RCC 7860 (cell line): ENCODE measurements at places on chromosomes 13 and 19.

GRCh38 chr19:33429891-33430673 is 56.6 kb downstream of the CEBPG start:
- no peak for DNase-seq

GRCh38 chr19:33697766-33698165 is 76.0 kb downstream of the CHST8 start:
- no peak for DNase-seq

- DNase-seq, result no peak
Measured at GRCh38 chr19:17052439-17052838, 22.8 kb downstream of the HAUS8 start.

GRCh38 chr13:76968041-76968440 is 19.7 kb downstream of the ACOD1 start:
- DNase-seq, result no peak

GRCh38 chr13:107642831-107643230 is 572.5 kb downstream of the LIG4 start:
- no peak for DNase-seq

- DNase-seq, result no peak
Measured at GRCh38 chr19:53703361-53703760, 71.6 kb downstream of the DPRX start.

DNA sequence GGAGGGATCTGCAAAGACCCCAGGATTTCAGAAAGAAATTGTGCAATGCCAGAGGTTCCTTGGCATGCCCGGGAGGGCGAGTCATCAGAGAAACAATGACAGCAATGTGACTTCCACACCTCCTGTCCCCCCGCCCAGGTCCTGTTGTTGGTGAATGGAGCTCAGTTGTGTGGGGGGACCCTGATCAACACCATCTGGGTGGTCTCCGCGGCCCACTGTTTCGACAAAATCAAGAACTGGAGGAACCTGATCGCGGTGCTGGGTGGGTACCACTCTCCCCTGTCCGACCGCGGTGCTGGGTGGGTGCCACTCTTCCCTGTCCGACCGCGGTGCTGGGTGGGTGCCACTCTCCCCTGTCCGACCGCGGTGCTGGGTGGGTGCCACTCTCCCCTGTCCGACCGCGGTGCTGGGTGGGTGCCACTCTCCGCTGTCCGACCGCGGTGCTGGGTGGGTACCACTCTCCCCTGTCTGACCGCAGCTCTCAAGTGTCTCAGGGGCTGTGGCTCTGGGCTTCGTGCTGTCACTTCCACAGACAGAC is 5.2 kb upstream of the F10 start:
- DNase-seq, result no peak

DNA sequence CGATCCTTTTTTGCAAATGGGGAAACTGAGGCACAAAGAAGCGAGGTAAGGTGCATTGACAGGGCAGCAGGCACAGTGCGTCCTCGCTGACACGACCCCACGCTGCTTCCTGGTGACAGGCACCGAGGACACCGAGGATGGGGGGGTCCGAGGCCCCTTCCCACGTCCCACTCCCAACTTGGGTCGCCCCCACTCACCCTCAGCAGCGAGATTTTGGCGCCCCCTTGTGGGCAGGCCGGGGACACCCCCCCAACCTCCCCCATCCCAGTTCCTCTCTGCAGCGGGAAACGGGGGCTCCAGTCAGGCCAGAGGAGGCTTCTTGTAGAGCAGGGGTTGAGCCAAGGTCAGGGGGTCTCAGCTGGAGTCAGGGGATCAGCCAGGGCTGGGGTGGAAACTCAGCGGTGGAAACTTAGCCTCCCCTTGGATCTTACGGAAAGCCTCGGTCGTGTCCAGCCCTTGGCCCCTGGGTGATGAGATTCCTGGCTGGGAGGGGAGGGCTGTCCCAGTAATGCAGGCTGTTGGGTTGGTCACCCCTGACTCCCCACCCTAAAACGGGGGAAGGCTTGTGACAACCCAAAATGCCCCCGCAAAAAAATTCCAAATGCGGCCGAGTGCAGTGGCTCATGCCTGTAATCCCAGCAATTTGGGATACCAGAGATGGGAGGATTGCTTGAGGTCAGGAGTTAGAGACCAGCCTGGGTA is 8.2 kb downstream of the SMIM24 start:
- no peak for DNase-seq

DNA sequence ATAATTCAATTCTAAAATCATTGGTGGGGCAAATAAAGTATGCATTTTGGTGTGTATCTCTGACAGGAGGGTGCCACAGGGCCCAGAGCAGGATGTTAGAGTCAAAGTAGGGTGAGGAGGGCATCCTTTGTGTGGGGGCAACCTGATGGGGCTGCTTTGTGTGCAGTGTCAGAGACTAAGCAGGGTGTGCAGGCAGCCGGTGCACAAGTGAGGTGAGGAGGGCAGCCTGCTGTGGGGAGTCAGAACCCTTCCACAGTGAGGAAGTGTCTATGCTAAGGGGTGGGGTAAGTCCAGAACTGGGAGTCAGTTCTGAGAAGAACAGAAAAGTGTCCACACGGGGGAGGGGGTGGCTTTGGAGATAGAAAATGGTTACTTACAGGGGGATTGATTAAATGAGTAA is 40.7 kb downstream of the RB1 start:
- DNase-seq, result no peak

- DNase-seq, result peak; percentile 25
Measured at GRCh38 chr19:41449079-41449864, 6.3 kb downstream of the ERICH4 start.

GRCh38 chr19:52910648-52911047 is 12.6 kb downstream of the ZNF888 start:
- no peak for DNase-seq

- DNase-seq, result no peak
Measured at GRCh38 chr19:29309637-29310036, 96.7 kb upstream of the UQCRFS1 start.

- peak; percentile 46 for DNase-seq
Measured at GRCh38 chr19:52296773-52297600, at the start of gene ZNF480. ZNF480 (plus strand) TSS chr19:52297169; CDS start chr19:52300413, 3,244 bp downstream.

GRCh38 chr19:1873524-1874473 is 10.4 kb upstream of the KLF16 start:
- no peak for DNase-seq

GRCh38 chr13:98214707-98215106 is 37.6 kb upstream of the RNF113B start:
- no peak for DNase-seq

DNA sequence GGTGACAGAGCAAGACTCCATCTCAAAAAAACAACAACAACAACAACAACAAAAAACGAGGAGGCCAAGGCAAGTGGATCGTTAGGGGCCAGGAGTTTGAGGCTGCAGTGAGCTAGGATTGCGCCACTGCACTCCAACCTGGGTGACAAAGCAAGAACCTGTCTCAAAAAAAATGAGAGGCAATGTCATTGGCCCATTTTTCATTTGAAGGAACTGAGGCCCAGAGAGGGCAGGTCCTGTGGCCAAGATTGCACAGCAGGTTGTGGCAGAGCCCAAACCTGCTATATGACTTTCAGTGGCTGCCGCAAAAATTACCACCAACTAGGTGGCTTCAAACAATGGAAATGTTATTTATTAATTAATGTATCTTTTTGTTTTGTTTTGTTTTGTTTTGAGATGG is 5.5 kb downstream of the PIK3R2 start:
- no peak for DNase-seq

DNA sequence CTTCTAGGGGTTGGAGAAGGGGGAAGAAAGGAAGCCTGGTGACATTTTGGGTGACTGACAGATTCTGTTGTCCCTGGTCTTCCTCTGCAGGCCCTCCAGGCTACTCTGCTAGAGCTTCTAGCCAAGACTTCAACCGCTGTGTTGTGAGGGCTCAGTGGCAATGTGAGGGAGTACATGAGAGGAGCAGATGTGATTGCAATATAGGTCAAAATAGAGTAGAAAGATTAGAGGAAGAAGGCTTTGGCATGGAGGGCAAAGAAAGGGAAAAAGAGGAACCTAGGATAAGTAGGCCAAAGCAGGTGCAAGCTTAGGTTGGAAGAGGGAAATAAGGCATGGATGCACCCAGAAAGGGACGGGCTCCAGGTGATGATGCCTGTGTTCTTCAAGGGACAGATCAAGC is 216.9 kb downstream of the RGCC start:
- no peak for DNase-seq

- DNase-seq, result no peak
Measured at GRCh38 chr13:91154558-91155353, 192.7 kb upstream of the MIR17HG start.

DNA sequence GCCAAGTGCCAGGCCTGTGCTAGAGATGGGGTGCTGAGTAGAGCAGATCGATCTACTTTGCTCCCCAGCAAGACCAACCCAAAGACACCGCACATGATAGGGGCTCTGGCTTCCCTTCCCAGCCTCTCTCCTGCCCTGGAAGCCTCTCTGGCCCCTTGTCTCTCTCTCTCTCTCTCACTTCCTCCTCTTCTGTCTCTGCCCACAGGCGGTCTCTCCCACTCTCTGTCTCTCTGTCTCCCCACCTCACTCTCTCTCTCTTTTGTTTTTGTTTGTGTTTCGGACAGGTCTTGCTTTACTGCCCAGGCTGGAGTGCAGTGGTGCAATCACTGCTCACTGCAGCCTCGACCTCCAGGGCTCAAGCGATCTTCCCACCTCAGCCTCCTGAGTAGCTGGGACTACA is 1.3 kb downstream of the SELENOV start:
- no peak for DNase-seq

DNA sequence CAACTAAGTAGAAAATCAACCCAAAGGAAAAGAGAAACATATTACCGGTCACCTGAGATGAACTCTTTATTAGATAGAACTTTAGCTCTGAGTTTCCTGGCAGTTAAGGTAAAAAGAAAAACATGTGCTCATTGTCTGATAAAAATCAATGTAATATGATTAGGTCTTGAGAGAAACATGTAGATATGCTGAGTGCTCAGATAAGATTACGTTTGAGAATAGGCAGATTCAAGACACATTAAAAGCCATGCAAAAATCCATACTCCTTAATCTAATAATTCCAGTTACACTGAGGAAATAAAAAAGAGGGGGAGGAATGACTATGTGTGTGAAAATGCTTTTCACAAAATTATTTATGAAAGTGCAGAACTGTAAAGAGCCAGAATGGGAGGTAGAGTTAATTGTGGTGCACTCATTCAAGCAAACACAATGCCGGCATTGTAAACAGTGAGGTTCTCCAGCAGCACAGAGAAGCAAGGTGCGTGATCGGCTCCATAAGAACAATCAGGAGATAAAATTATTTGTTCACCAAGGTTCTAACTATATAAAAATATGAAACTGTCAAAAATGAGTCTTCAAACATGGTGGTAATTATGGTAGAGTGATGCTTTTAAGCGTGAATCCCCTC is 88.8 kb downstream of the MBNL2 start:
- no peak for DNase-seq

DNA sequence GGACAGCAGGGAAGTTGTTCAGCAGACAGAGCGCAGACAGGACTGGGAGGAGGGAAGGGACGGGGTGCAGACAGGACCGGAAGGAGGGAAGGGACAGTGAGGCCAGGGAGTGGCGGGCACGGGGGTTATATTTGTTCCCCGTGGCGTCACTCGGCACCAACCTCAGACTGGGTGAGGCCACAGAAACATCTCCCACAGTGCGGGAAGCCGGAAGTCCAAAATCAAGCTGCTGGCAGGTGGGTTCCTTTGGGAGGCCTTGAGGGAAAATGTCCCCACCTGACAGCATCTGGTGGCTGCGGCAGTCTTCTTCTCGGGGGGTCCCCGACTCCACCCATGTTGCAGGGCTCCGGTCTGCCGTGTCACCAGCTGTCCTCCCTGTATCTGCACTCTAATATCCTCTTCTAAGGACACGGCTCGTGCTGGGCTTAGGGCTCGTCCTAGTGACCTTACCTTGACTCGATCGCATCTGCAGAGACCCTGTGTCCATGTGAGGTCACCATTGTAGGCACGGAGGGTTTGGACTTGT is 133.0 kb downstream of the STK24 start:
- DNase-seq, result no peak

- DNase-seq, result no peak
Measured at GRCh38 chr13:50158385-50159165, 143.3 kb downstream of the KCNRG start.

DNA sequence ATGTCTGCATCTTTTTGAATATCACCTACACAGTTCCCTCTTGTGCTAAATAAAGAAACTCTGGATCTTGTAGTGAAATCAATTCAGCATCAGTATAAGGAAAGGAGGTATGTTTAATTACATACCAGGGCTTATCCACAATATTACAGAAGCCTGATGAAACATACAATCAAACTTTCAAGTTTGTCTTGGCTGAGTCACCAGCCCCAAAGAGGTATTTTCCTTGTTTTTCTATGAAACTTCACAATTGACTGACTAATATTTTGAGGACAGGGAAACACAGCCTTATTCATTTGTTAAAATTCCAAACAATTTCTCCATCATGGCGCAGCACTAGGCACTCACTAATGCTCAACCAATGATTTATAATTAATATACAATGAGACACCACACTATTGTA is 952.4 kb downstream of the PCDH17 start:
- DNase-seq, result no peak

DNA sequence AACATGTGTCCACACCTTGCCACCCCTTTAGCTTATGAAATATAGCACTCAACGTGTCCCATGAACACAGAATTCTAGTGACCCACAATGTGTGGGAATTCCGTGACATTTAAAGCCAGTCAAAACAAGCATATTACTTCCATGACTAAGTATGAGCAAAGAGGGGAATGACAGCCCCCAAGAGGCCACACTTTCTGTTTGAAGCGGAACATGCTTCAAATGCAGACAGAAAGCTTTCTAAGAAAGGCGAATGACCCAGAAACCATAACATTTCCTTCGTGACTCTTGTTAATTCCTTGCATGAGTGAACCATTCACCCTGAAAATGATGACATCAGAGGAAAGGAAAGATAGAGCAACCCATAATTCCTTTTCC is 122.0 kb upstream of the FNDC3A start:
- peak; percentile 4 for DNase-seq

GRCh38 chr13:48500652-48501197 is 32.2 kb downstream of the RCBTB2 start:
- no peak for DNase-seq

DNA sequence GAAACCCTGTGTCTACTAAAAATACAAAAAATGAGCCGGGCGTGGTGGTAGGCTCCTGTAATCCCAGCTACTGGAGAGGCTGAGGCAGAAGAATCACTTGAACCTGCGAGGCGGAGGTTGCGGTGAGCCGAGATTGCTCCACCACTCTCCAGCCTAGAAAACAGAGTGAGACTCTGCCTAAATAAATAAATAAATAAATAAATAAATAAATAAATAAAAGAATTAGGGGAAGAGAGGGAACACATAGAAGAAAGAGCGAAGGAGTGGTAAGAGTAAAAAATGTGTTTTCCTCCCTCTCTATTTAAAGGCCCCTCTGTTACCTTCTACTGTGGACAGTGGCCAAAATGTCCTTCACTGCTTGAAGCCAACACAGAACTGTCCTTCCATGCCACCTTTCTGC is 103.9 kb upstream of the SOX21 start:
- no peak for DNase-seq
